NCI-H510A treated with DMSO at 0.1 percent for 48 hours (cell line): ENCODE measurements at places on chromosomes 2 and 18.
A peak's percentile ranks its signal among the peaks of the same experiment; 100 is the strongest.

DNA sequence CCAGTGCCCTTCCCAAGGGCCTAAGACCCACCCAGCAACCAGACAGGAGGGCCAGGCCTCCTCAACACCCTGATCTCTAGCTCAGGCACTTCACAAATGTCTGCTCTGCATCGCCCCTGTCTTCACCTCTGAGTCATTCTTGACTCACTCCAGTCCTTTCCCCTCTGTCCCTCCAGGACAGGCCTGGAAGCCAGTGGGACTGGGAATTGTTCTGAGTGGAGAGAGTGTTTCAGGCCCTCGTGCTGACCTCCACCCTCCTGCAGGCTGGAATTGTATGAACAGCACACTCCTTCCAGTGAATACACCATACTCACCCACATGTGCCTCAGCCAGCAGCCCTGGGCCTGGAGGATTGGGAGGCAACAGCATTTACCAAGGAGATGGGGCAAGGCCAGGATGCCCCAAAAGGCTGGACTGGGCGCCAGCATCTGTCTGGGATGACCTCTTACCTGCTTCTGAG lies 304.2 kb downstream of the CYP26B1 start:
- DNase-seq: no peak

- no peak for DNase-seq
Observed at GRCh38 chr2:134574611-134575330, 144.0 kb downstream of the TMEM163 start.

DNA sequence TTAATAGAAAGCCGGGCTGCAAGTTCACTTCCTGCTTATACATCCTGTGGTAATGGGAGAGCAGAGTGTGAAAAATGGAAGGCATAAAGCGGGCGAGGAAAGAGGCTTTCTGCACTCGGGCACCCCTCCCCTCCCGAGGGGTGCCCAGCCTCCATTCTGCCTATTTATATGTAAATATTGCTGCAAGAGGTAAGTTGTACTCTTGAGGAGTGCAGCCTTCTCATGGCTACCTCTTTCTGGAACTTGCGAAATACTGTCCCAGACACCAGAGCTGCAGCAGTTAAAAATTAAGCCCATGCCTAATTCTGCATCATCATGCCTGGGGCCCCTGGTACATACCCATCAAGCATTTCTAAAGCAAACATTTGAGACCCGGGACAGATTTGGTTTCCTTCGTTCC lies 156.0 kb downstream of the GBX2 start:
- no peak for DNase-seq

- no peak for DNase-seq
Observed at GRCh38 chr18:48896875-48897511, 53.8 kb downstream of the SMAD7 start.

GRCh38 chr2:58641001-58641400 lies 399.9 kb upstream of the FANCL start:
- no peak for DNase-seq

- peak; percentile 6 for DNase-seq
Observed at GRCh38 chr2:109448946-109449788, 164.6 kb downstream of the SEPTIN10 start.

DNA sequence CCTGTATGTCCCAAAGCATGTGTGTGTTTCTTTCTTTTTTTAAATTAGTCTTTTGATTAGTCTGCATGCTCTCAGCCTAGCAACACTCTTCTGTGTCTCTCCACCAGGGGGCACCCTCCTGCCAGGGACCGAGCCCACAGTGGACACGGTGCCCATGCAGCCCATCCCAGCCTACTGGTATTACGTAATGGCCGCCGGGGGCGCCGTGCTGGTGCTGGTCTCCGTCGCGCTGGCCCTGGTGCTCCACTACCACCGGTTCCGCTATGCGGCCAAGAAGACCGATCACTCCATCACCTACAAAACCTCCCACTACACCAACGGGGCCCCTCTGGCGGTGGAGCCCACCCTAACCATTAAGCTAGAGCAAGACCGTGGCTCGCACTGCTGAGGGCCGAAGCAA lies 93.8 kb downstream of the NRP2 start:
- no peak for DNase-seq

DNA sequence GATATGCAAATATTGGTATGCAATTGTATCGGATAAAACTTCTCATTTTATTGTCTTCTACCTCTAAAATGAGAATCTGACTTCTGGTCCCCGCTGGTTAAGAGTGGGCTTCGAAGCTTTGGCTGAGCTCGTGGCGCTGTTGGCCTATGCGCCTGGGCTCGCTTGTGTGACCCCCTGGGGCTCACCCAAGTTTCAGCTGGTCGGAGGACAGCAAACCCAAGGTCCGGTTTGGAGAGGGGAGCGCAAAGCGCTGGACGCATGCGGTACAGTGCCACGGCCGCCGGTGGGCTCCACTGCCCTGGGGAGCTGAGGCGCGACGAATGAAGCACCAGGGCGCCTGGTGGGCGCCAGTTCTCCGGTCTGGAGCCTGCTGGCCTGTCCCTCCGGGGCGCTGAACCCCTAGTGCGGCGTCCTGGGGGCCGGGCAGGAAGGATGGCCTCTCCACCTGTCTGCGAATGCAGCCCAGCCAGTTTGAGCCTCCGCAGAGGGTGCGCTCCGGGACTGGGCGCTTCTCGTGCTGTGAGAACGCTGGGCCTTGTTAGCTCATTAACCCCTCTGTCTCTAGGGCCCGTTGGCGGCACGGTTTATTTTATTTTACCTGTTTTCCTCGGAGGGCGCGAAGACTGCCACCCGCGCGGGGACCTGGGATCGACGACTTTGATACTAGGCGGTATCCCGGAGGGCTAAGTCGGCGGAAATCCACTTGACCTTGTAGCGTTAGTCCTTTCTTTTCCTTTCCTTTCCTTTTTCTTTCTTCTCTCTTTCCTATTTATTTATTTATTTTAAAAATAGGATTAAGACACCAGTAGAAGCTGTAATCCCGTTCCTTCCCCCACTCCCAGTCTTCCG lies 10.4 kb downstream of the MEIS1 start:
- no peak for DNase-seq

GRCh38 chr2:199830531-199830930 lies 20.5 kb downstream of the FTCDNL1 start:
- peak; percentile 38 for DNase-seq

DNA sequence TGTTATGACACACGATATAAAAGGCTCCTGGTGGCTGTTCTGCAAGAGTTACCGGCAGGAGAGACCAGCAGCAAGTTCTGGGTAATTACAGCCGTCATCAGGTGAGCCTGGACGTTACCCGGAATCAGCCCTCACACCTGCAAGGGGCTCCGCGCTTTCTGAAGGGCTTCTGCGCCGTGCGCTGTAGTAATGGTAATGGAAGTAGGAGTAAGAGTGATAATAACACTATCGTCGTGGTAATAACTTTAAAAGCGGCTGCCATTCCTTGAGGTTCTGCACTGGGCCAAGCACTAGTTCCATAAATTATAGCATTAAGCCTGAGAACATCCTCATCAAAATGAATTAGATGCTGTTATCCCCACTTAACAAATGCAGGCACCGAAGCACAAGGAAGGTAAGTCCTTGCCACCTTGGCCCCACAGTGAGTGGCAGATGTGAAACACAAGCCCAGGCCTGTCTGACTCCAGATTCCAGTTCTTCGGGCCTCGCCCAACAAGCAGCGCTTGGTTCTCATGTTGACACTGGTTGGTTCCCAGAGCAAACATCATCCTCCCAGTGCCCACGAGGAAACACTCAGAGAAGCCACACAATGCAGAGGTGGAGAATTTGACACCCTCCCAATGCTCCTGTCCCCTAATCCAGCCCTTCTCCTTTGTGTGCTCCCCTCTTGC lies 205.2 kb downstream of the EIPR1 start:
- peak; percentile 81 for DNase-seq

DNA sequence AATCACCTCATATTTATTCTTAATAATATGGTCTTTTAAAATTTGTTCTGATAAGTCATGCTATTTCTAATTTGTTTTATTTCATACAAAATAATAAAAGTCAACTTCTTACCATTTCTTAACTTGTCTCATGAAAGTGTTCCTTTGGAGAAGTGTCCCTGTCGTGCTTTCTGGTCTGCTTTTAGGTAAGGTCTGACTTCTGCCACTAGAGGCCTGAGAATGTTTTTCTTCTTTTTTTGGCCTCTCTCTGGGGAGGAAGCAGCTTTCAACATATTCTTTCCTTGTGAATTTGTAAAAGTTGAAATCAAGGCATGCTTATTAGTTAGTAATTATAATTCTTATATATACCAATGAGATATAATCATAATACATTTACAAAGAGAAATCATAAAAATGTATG lies 39.4 kb downstream of the MAP2 start:
- no peak for DNase-seq

DNA sequence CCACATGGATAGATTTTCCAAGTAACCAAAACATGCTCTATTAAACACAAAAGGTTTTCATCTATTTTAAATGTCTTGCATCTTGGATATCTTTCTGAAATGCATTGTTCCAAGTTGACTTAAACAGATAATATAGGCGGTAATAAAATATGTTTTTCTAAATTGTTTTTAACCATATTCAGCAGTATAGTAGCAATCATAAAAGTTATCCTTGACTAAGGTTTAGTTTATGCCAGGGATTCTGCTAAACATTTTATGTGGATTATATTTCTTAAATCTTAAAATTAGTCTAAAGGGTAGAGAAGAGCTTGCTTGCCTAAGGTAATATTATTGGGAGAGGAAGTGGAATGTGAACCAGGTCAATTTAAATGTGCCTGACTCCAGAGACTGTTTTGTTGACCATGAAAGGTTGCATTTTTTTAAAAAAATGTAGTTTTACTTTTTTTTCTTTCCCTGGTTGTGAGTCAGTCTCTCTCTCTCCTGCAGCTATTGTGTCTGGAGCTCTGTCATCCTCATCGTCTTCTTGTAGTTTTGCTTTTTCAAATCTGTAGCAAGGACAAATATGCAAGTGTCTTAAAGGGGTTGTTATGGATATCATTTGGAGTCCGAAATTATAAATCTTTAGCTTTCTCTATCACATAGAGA lies 309.1 kb upstream of the COL3A1 start:
- no peak for DNase-seq

DNA sequence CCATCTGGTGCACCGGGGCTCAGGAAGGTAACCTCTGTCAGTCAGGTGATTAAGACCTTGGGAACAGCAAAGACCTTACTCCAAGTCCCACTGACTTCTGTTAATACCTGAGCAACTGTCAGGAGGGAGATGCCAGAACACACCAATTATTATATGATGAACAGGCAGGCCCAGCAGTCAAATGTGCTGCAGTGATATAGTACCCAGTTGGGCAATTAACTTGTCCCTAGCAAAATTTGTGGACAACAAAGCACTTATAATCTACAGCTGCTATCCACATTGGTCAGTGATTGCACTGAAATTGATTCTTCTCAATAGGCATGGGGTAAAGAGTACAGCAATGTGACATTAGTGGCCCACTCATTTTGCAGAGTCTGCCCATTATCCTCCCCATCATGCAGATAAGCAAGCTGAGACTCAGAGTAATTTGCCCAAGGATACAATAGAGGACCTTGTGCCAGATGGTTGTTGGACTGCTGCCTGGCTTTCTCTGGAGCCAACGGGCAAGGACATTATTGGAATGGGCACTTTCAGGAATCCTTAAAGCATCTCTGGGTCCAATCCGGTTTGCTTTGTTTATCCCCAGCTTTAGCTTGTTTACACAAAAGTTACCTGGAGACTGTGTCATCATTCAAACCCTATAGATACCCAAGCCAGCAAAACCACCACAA lies 147.6 kb downstream of the CCBE1 start:
- DNase-seq: no peak

- no peak for DNase-seq
Observed at GRCh38 chr2:23618794-23619530, 234.0 kb downstream of the KLHL29 start.

GRCh38 chr2:167187978-167188967 lies 300.0 kb downstream of the XIRP2 start:
- DNase-seq: no peak

DNA sequence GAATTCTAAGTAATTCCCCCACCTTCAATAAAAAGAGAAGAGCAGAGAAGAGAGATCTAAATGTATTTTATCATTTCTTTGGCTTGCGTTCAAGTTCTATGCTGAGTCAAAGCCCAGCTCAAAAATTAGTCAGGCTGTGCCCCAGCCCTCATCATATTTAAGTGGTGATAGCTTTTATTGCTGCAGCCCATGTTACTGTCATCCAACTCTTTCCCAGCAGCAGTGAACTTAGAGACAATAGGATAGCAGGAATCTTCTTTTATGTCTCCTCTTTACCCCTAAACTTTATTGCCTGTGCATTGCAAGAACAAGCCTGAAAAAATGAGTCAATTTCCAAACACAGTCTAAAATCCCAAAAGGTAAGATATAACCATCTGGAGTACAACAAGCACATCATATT lies 1599.3 kb upstream of the PIK3C3 start:
- no peak for DNase-seq

DNA sequence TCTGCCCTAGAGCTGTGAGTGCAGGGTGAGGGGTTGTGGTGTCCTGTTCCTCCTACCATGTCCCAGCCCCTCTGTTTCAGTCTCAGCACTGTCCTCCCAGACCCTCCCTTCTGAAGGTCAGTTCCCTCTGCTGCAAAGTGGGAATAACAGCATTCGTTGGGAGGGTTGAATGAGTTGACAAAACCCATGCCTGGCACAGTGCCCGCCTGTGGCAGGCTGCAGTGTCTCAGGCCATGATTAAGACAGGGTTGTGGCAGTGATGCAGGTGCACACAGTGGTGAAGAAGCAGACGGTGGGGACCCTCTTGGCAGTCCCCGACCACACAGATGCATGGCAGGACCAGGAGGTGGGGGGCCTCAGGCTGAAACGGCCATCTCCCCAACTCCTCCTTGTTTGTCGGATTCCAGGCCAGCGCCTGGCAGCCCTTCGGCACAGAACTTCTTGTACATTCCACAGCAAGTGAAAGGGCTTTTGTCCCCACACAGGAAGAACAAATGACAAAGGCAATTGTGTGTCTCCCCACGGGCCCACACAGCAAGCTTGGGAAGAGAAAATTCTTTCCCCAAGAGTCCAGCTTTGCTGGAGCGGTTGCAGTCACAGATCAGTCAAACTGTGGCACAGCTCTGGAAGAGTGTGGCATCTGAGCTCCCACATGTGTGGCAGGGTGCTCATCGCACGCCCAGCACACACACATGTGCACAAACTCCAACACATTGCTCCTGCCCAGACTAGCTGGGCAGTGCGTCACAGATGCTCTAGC lies 92.0 kb upstream of the MSH2 start:
- DNase-seq: no peak

GRCh38 chr2:218329826-218330593 lies 26.6 kb upstream of the CATIP start:
- DNase-seq: no peak

GRCh38 chr2:194745557-194746146 lies 911.4 kb upstream of the SLC39A10 start:
- DNase-seq: no peak

- DNase-seq: no peak
Observed at GRCh38 chr2:145137211-145137610, 617.3 kb upstream of the ZEB2 start.

DNA sequence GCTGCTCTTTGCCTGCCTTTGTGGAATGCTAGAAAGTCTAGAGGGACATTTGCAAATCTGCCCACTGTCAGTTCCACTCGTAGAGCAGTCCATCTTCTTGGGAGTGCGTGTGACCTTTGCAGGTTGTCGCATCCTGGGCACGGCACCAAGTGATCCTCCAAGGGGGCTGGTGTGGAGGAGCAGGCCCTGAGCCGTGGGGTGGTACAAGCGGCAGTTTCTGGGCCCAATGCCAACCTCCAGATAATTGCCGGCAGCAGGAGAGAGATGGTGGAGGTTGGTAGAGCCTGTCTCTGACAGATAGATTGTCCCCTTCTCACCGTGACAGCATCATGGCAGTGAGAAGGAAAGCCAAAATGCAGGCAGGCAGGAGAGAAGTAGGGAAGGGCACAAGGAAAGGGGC lies 150.7 kb upstream of the SLC14A2 start:
- DNase-seq: no peak

- no peak for DNase-seq
Observed at GRCh38 chr18:48736321-48737260, 197.8 kb downstream of the CTIF start.
